ENCODE measurements at places on chromosomes 3 and 15. TPM values are rescaled to one million over a fixed set of nuclear protein-coding genes. Genes with fewer than 3 reads are reported as not detected.

DNA sequence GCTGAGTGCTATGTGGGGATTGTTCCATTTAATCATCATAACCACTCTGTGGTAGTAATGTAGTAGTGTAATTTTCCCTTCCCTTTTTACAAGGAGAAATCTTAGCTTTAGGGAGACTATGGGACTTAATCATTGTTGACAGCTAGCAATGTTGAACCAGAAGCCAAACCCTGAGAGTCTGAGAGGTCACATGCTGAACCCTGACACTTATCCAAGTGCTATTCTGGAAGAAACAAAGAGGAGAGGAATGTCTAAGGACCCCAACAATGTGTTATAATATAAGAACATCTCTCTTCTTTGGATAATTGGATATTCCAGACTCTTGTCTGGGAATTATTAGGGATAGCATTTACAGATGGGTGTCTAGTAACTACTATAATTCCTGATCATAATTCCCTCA, 58.4 kb downstream of the GAP43 start:
- DNase-seq = no peak
- peaks cover 3% of the 10 kb centered on the region for H3K27me3 ChIP-seq
- H3K4me1 ChIP-seq = no peaks in the 10 kb centered on the region
- H3K4me3 ChIP-seq = no peak overlapping the region
- H3K27ac ChIP-seq = no peak overlapping the region
- H3K36me3 ChIP-seq = no peaks in the 10 kb centered on the region

GRCh38 chr3:99108508-99108907, 207.0 kb upstream of the DCBLD2 start:
- H3K27ac ChIP-seq = no peak overlapping the region
- H3K36me3 ChIP-seq = no peaks in the 10 kb centered on the region
- H3K4me3 ChIP-seq = no peak overlapping the region
- no peaks in the 10 kb centered on the region for H3K4me1 ChIP-seq
- no peak for DNase-seq

DNA sequence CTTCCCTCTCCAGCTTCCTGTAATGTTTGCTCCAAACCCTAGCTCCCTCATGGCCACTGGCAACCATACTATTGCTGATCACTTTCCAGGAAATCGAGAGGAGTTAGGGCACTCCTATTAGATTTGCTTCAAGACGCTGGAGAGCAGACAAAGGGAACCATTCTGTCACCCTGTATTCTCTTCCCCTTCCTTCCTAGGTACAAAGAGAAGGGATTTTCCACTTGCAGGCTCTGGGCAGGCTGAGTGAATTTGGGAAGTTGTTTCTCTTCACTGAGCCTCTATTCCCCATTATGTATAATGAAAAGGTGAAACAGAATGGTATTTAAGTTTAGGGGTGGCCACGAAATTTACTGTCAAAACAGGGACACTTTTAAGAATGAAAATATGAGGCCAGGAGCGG, 99.4 kb upstream of the LPP start:
- H3K27ac ChIP-seq = no peak overlapping the region
- peaks cover 37% of the 10 kb centered on the region for H3K4me1 ChIP-seq
- H3K4me3 ChIP-seq = no peak overlapping the region
- H3K36me3 ChIP-seq = no peaks in the 10 kb centered on the region
- no peaks in the 10 kb centered on the region for H3K27me3 ChIP-seq
- no peak for DNase-seq

GRCh38 chr15:92661956-92662355, 6.4 kb upstream of the FAM174B start:
- H3K27ac ChIP-seq = no peak overlapping the region
- H3K4me1 ChIP-seq = peaks cover 23% of the 10 kb centered on the region
- DNase-seq = no peak
- H3K27me3 ChIP-seq = no peaks in the 10 kb centered on the region
- no peak overlapping the region for H3K4me3 ChIP-seq

- DNase-seq = no peak
- H3K4me1 ChIP-seq = no peaks in the 10 kb centered on the region
- peak overlapping the region; percentile 46 for H3K27ac ChIP-seq
- H3K4me3 ChIP-seq = no peak overlapping the region
- H3K36me3 ChIP-seq = no peaks in the 10 kb centered on the region
Measured at GRCh38 chr15:77021803-77022381, 27.0 kb downstream of the PSTPIP1 start.

DNA sequence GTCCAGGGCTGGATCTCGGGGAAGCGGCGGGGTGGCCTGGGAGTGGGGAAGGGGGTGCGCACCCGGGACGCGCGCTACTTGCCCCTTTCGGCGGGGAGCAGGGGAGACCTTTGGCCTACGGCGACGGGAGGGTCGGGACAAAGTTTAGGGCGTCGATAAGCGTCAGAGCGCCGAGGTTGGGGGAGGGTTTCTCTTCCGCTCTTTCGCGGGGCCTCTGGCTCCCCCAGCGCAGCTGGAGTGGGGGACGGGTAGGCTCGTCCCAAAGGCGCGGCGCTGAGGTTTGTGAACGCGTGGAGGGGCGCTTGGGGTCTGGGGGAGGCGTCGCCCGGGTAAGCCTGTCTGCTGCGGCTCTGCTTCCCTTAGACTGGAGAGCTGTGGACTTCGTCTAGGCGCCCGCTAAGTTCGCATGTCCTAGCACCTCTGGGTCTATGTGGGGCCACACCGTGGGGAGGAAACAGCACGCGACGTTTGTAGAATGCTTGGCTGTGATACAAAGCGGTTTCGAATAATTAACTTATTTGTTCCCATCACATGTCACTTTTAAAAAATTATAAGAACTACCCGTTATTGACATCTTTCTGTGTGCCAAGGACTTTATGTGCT, 527 bp downstream of the B2M start:
- peak overlapping the region; percentile 98 for H3K27ac ChIP-seq
- H3K27me3 ChIP-seq = no peaks in the 10 kb centered on the region
- H3K4me1 ChIP-seq = peaks cover 60% of the 10 kb centered on the region
- peaks cover 26% of the 10 kb centered on the region for H3K36me3 ChIP-seq
- H3K4me3 ChIP-seq = peak overlapping the region; percentile 70

GRCh38 chr3:68919000-68919399, 13.3 kb downstream of the TAFA4 start:
- H3K27me3 ChIP-seq = no peaks in the 10 kb centered on the region
- no peak overlapping the region for H3K27ac ChIP-seq
- H3K4me1 ChIP-seq = no peaks in the 10 kb centered on the region
- H3K4me3 ChIP-seq = no peak overlapping the region
- no peaks in the 10 kb centered on the region for H3K36me3 ChIP-seq

The CFAP20DC gene
- total RNA-seq = 0.89 TPM

- H3K27me3 ChIP-seq = no peaks in the 10 kb centered on the region
- no peak for DNase-seq
- no peaks in the 10 kb centered on the region for H3K4me1 ChIP-seq
- no peak overlapping the region for H3K4me3 ChIP-seq
- no peak overlapping the region for H3K27ac ChIP-seq
Measured at GRCh38 chr3:8456412-8456811, 45.2 kb upstream of the LMCD1 start.

The CCDC12 gene
- total RNA-seq = 38.4 TPM

DNA sequence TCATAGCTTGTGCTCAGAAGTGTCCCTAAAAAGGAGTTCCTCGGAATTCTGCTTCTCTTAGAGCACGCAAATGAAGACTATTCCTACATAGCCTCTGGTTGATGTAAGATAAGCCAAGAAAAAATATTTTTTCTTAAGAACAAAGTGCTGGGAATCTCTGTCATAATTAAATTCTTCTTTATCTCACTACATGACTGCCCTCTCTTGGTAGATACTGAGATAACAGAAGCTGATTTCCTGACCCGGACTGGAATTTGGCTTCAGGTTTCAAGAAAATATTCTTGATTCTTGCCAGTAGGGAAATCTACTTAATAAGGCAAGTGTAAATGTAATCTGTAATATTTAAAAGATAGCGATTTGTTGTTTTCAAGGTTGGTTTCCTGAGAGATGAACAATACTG, 31.3 kb upstream of the SETMAR start:
- no peaks in the 10 kb centered on the region for H3K36me3 ChIP-seq
- no peak overlapping the region for H3K27ac ChIP-seq
- no peak for DNase-seq

The KNL1 gene
- 8.7 TPM for total RNA-seq

The IL20RB gene
- not detected for total RNA-seq
